ENCODE measurements at places on chromosomes 5 and 9. TPM values are rescaled to one million over a fixed set of nuclear protein-coding genes. Genes with fewer than 3 reads are reported as not detected.
A peak's percentile ranks its signal among the peaks of the same experiment; 100 is the strongest.

The CARD6 gene
- 3.1 TPM for polyA plus RNA-seq

The ANXA2R gene
- 1.4 TPM for polyA plus RNA-seq

The NFIB gene
- 26.8 TPM for polyA plus RNA-seq

The ADGRD2 gene
- 0.10 TPM for polyA plus RNA-seq

The OTP gene
- polyA plus RNA-seq = not detected

The MEIKIN gene
- polyA plus RNA-seq = not detected

The ASB6 gene
- 16.4 TPM for polyA plus RNA-seq

- no peak for DNase-seq
Observed at GRCh38 chr5:149172261-149172660, 31.0 kb downstream of the ABLIM3 start.

DNA sequence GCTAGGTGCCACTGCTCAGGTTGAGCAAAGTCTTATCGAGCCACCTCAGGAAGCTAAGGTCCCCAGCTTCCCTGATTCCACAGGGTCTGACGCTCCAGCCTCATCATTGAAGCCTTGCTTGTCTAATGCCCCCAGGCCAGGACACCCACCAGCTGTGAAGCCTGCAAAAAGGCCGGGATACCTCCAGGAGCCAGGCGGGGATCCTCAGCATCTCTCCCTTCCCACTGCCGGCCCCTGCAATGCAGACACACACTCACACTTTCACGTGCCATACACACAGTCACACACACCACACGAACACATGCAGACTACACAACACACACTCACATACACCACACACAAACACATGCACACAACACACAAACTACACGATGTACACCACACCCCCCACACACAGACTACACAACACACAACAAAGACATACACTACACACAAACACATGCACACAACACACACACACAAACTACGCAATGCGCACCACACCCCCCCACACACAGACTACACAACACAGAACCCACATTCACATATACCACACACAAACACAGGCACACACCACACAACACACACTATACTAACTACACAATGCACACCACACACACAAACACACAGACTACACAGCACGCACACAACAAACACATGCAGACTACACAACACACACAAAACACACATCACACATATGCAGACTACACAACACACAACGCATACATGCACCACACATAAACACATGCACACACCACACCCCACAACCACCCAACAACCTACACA lies 17.8 kb upstream of the S1PR3 start:
- DNase-seq = no peak

DNA sequence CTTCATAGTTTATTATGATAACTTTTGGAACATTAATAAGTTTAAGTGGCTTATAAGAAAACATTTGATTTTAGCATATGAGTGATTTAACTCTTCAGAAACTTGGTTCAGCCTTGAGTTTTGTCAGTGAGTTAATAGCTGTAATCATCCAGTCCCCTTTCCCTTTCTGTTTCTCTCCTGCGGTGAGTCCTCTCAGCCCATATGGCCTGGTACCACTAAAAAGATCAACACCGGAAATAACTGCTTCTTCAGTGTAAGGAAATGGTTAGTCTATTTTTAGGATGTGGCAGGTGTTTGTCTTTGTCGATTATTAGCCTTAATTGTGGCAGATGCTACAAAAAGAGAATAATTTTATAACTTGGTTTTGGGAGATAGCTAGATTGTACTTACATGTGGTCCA lies 120.2 kb upstream of the GRHPR start:
- DNase-seq = no peak

GRCh38 chr9:120921661-120922181 lies 4.9 kb downstream of the TRAF1 start:
- no peak for DNase-seq

- no peak for DNase-seq
Observed at GRCh38 chr9:36800455-36800854, 227.8 kb downstream of the MELK start.

GRCh38 chr5:2591777-2592453 lies 159.6 kb downstream of the IRX2 start:
- DNase-seq = no peak

- peak; percentile 69 for DNase-seq
Observed at GRCh38 chr9:72362680-72363139, 2.3 kb downstream of the ZFAND5 start.

DNA sequence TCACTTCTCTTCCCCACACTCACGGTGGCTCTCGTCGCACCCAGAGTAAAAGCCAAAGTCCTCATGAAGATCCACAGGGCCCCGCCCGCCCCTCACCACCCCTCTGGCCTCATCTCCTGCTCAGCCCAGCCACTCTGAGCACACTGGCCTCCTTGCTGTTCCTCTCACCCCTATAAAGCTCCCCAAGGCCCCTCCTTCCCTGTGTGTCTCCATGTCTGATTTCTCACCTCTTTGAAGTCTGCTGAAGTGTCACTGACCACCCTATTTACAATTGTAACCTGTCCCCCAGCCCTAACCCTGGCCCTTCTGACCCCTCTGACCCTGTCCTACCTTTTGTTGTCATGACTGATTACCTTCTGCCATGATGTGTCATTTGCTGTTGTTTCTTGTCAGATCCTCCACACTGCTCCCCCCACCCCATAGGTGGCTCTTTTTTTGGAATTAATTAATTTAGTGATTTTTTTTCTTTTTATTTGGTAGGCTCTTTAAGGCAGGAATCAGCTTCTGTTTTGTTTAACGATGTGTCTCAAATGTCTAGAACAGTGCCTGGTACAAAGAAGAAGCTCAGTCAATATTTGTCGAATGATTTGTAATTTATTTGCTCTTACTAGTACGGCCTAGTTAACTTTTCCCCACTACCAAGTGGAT lies 90.2 kb downstream of the IQGAP2 start:
- no peak for DNase-seq

DNA sequence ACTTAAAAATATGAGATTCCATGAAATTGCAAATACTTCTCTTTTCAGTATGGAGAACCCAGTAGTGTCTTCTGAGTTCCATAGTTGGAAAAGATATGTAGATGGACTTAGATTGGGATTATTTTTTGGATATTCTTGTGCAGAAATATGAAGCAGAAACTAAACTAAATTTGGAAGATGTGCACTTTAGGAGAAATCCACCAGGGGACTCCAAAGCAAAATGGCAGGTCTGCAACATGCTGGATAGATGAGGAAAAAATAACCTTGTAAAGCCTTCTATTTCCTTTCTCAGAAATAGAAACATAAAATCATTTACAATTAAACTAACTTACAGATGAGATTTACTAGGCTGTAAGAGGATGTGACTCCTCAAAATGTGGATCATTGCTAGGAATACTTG lies 49.2 kb upstream of the MINAR2 start:
- no peak for DNase-seq

- DNase-seq = no peak
Observed at GRCh38 chr5:52743970-52744369, 43.7 kb upstream of the ITGA1 start.

Measured in left kidney (tissue), 8 donors.